NCI-H1436 treated with DMSO at 0.1 percent for 48 hours (cell line): ENCODE measurements at places on chromosomes 6 and 20.

DNA sequence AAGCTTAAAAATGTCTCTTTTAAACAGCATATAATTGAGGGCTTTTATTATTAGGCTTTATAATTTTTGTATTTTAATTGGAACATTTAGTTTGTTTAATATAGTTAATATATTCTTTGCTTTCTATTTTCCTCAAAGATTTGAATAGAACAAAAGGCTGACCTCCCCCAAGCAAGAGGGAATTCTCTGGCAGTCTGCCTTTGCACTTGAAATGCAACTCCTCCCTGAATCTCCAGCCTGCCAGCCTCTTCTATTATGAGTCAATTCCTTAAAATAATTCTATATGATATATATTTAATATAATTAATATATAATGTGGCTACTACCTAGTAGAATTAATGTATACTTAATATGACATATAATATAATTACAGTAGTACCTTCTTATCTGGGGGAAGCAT lies 69.2 kb downstream of the PTPRA start:
- DNase-seq, result no peak

DNA sequence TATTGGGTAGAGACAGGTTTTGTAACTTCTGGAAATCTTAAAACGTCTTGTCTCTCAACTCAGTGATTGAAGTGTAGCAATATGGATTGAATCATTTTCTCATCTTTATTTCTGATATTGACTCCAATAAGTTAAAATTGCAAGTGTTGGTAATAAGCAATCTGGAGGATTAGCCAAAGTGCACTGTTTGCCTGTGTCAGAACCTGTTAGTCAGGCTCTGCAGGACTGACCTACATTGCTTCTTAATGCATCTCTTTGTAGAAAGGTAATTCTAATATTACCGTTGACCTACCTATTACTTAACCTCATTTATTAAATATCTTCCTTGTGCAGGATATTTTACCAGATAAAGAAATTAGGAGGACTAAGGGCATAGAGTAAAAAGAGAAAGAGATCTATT lies 484.0 kb upstream of the CITED2 start:
- DNase-seq, result no peak

DNA sequence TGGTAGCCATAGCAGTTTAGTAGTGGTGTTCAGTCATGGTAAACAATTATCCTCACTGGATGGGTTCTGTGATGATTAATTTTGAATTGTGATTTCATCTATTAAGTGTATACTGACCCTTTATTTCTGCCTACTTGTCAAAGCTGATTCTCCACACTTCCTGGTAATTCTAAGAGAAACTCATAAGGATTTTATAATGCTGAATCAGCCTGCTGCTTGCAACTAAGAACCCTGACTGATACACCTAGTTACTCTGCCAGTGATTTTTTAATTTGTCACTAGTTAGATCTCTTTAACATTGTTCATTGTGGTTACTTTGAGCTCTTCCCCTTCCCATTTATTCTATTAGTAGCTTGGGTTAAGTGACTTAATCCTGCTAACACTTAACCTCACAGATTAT lies 8.6 kb downstream of the CDC40 start:
- DNase-seq, result no peak

- DNase-seq, result no peak
Observed at GRCh38 chr6:159908535-159908934, 17.7 kb downstream of the MAS1 start.

DNA sequence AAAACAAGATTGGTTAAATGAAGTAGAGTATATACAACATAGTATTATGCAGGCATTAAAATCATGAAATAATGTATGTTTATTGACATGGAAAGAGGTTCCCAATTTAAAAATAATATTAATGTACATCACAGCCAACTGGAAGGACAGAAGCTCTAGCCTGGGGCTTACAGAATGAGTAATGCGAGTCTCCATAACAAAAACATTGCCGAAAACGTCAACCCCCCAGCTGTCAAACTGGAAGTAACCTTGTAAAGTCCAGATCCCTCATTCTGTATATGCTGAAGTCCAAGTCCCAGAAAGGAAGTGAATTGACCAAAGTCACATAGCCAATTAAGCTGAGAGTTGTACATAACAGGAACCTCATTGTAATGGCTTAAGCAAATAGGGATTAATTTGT lies 128.7 kb upstream of the ECI2 start:
- DNase-seq, result no peak

- DNase-seq, result no peak
Observed at GRCh38 chr6:15522026-15522425, 140.8 kb downstream of the DTNBP1 start.

DNA sequence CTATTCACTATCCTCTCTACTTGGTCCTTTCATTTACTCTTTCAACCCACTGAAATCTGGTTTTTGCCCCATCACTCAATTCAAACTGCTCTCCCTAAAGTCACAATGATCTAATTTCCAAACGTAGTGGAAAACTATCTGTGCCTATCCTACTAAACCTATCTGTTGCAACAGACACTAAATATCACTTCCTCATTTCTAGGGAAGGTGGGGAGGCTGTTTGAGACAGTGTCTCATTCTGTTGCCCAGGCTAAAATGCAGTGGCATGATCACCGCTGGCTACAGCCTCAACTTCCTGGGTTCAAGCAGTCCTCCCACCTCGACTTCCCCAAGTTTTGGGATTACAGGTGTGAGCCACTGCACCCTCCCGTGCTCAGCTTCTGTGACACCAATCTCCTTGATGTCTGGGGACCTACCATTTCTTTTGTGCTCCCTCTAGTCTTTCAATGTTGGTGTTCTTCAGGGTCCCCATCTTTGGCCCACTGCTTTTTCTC lies 8.8 kb downstream of the RANBP9 start:
- no peak for DNase-seq

- no peak for DNase-seq
Observed at GRCh38 chr20:52405417-52405816, 213.8 kb upstream of the ZFP64 start.

GRCh38 chr6:101478891-101479290 lies 85.4 kb downstream of the GRIK2 start:
- DNase-seq, result no peak

GRCh38 chr6:2127484-2127911 lies 117.9 kb downstream of the GMDS start:
- DNase-seq, result no peak

- DNase-seq, result no peak
Observed at GRCh38 chr20:58112017-58112781, 116.3 kb downstream of the ANKRD60 start.

- DNase-seq, result no peak
Observed at GRCh38 chr6:146850238-146850896, 251.6 kb downstream of the ADGB start.

GRCh38 chr6:5103250-5103649 lies 18.1 kb downstream of the PPP1R3G start:
- DNase-seq, result no peak

DNA sequence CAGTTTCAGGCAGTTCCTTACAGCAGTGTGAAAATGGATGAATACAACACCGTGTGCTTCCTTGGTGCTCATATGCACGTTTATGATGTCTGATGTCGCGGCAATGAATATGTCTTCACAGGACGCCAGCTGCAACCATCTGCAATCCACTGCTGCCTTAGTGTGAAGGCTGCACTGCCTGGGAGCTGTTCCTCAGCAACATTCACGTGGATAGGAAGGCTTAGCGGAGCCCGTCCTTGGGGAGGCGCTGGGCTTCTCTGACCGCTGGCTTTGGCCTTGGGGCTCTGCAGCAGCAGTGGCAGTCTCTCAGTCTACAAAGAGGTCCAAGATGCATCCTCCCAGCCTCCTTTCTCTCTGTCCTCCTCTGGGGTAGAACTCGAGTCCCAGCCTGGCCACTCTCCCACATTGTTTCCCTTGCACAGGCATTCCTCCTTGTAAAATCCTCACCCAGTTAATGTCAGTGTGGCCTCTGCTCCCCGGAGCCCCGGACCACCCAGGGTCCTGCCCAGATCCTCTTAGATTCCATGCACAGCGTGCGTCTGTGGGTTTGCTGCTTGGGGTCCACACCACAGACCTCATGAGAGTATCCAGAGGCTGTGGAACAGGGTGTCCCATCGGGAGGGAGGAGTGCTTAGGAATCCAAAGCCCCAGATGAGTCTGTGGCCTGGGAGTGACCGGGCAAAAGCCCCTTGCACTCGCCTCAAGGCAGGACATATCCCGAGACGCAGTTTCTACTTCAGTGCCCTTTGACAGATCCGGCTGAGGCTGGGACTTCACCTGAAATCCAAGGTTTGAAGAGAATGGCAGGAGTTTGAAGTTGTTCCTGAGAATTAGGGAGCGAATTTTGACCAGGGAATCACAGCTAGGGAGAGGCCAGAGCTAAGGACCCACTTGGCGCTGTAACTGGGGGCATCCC lies 181.3 kb downstream of the THBS2 start:
- no peak for DNase-seq

DNA sequence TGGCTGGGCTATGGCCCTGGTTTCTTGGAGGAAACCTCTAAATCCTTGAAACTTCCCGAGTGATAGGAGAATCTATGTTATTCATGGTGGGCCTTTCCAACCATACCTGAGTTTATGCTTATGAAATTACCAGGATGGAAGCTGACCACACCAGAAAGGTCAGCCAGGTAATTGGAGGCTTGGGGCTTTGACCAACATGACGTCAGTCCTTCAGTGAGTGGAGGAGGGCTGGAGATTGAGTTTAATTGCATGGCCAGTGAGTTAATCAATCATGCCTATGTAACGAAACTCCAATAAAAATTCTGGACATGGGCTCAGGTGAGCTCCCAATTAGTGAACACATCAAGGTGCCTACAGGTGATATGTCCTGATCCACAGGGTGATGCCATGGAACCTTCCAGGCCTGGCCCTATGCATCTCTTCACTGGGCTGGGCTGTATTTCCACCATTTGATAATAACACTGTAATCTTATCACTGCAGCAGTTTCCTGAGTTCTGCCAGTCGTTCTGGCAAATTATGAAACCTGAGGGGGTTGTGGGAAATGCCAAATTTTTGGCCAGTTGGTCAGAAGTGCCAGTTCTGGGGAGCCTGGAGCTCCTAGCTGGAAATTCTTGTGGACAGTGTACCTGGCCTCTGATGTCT lies 106.5 kb downstream of the CDH26 start:
- no peak for DNase-seq

- DNase-seq, result no peak
Observed at GRCh38 chr6:79094938-79095337, 16.9 kb upstream of the PHIP start.

DNA sequence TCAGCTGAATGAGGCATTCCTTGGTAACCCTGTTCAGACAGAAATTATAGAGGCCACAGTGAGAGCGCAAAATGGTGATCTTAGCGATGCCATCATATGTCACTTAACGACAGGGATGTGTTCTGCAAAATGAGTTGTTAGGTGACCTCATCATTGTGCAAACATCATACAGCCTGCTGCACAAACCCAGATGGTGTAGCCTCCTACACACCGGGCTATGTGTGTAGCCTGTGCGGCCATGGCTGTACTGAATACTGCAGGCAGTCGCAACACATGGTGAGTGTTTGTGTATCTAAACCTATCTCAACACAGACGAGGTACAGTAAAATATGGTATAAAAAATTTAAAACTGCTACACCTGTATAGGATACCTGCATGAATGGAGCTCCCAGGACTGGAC lies 234.1 kb upstream of the PMEPA1 start:
- no peak for DNase-seq

- no peak for DNase-seq
Observed at GRCh38 chr6:112470376-112470775, 123.2 kb downstream of the RFPL4B start.

DNA sequence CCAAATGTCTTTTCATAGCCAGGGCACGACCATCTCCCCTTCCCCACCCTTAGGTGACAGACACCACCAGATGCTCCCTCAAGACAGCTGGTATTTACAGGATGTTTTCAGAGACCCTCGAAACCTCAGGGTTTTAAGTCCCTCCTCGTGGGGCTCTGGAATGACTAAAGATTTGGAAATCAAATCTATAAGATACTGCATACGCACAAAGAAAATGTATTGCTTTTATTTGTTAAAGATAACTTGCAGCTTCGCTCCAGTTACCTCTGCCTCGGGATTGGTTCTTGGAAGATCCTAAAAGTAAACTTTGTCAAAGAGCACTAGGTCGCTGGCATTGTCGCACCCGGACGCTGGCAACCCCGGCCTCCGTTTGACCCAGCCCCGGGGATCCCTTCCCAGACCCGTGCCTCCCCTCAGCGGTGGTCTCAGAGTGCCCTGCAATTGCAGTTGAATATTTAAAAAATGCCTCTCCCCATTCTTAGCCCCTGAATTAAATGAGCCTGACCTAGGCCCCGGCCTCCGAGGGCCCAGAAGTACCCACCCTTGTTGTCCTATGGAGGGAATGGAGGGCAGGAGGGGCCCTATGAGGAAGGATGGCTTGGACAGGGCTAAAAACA lies 7.1 kb downstream of the PAX1 start:
- no peak for DNase-seq

DNA sequence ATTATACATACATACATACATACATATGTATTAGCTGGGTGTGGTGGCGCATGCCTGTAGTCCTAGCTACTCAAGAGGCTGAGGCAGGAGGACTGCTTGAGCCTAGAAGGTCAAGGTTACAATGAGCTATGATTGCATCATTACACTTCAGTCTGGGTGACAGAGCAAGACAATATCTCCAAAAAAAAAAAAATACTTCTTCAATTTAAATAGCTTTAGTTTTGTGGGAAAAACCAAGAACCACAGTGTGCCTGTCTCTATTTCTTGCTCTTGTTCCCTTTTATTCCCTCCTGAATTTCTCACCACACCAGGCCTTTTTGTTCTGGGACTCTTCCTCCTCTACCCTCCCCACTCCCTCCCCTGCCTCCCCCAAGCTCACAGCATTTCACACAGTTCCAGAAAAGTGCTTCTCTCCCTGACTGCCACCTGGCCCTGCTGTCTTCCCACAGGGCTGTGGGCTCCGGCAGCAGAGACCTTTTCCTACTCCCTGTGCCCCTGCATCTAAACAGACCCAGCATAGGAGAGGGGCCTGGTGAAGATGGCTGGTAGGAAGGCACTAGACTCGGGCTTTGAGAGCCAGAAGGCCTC lies 1.3 kb downstream of the C20orf203 start:
- no peak for DNase-seq

DNA sequence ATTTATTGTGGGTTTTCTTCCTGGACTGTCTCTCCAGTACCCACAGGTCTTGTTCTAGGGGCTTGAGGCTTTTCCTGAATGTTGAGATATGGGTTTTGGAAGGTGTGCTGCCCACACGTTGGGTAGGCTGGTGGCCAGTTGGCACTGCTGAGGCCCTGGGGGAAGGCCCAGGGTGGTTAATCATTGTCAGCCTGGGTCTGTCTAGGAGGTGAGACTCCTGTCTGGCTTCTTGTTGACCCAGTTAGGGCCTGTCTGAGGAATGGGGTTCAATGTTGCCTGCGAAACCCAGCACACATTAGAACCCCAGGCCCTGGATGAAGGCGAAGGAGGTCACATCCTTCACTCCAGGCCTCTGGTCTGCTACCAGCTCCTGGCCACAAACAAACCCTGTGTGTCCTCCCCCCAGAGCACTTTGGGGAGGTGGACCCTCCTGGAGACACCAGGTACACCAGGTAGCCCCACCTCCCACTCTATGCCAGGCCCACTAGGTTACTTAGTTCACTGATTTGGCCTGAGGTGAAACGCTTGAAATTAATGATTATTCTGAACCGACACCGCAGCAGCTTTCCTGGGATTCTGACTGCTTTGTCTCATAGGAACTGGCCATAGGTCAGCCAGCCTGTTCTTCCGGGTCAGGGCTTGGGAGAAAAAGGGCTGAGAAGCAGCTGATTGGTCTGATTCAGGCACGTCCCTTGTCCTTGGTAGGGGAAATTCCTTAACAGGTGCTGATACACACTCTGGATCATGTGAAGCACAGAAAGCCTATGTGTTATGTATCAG lies 15.2 kb downstream of the DNMT3B start:
- DNase-seq, result no peak

GRCh38 chr20:34452281-34452982 lies 63.8 kb upstream of the DYNLRB1 start:
- no peak for DNase-seq
